ENCODE measurements at places on chromosomes 16 and 17. TPM values are rescaled to one million over a fixed set of nuclear protein-coding genes. Genes with fewer than 3 reads are reported as not detected.

SGCA gene
- polyA plus RNA-seq: 2.5 TPM

WNT3 gene
- 0.23 TPM for polyA plus RNA-seq

DNA sequence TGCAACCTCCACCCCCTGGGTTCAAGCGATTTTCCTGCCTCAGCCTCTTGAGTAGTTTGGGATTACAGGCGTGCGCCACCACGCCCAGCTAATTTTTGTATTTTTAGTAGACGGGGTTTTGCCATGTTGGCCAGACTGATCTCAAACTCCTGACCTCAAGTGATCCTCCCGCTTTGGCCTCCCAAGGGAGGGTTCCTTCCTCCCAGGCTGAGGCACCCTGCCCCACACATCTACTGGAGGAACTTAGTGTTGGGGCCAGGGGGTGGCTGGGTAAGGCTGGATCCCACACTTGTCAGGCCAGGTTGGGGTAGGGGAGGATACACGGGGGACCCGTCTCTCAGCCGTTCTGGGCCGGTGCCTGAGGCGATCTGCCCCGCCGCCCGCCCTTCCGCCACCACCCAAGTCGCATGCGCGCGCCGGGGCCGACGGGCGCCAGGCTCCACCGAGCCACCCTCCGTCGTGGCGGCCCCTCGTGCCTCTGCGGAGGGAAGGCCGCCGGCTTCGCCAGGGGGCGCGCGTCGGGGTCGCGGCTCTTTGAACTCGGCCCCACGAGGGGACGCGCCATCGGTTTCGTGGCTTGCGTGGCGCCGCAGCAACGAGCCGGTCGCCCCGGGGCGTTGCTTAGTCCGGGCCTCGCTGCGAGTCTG is 15.9 kb downstream of the GRB7 start:
- DNase-seq: peak; percentile 79
- peak overlapping the region; percentile 94 for H3K27ac ChIP-seq
- H3K27me3 ChIP-seq: no peaks in the 10 kb centered on the region
- H3K4me1 ChIP-seq: no peaks in the 10 kb centered on the region
- H3K4me3 ChIP-seq: peak overlapping the region; percentile 73
- no peaks in the 10 kb centered on the region for H3K36me3 ChIP-seq

DNA sequence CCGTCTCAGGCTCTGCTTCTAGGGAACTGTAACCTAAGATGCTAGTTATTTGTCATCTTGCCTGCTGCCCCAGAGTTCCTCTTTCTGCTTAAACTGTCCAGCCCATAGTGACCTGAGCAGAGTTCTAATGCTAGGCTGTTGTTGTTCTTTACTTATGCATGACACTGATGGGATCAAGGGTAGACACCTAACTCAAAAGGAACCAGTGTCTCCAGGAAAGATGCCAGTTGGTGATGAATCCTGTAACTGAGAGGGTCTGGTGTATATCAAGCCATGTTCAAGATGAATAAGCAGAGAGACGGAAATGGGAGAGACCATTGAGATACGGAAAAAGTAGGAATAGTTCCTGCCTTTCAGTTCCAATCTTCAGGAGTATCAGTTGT is 13.7 kb downstream of the APOH start:
- H3K27me3 ChIP-seq: no peaks in the 10 kb centered on the region
- no peak for DNase-seq
- H3K36me3 ChIP-seq: no peaks in the 10 kb centered on the region
- no peak overlapping the region for H3K27ac ChIP-seq
- H3K4me1 ChIP-seq: no peaks in the 10 kb centered on the region

GRCh38 chr16:47386201-47386718 is 74.6 kb downstream of the ITFG1 start:
- no peaks in the 10 kb centered on the region for H3K27me3 ChIP-seq
- H3K4me1 ChIP-seq: peaks cover 7% of the 10 kb centered on the region
- no peak overlapping the region for H3K27ac ChIP-seq
- DNase-seq: no peak
- H3K4me3 ChIP-seq: no peak overlapping the region
- H3K36me3 ChIP-seq: no peaks in the 10 kb centered on the region

GRCh38 chr16:27770271-27771196 is 220.6 kb downstream of the KATNIP start:
- H3K27me3 ChIP-seq: no peaks in the 10 kb centered on the region
- H3K27ac ChIP-seq: no peak overlapping the region
- H3K4me3 ChIP-seq: no peak overlapping the region
- no peaks in the 10 kb centered on the region for H3K4me1 ChIP-seq
- DNase-seq: no peak

All from sigmoid colon (tissue), 7 donors.